ENCODE measurements at places on chromosomes 1 and 21.

DNA sequence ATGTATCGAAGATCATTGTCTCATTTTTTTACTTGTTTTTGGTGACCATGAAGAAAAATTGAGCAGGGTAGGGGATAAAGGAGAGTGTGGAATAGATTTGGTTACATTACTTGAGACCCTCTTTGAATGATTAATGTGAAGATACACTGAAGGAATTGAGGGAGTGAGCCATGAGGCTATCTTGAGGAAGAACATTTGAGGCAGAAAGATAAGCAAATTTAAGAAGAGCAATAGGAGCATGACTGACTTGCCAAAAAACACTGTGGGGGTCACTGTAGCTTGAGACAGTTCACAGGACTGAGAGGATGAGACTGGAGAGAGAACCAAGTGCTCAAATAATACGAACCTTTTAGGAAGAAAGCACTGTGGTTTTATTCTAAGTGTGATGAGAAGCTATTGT lies 43.1 kb upstream of the PTPRC start:
- DNase-seq, result no peak

DNA sequence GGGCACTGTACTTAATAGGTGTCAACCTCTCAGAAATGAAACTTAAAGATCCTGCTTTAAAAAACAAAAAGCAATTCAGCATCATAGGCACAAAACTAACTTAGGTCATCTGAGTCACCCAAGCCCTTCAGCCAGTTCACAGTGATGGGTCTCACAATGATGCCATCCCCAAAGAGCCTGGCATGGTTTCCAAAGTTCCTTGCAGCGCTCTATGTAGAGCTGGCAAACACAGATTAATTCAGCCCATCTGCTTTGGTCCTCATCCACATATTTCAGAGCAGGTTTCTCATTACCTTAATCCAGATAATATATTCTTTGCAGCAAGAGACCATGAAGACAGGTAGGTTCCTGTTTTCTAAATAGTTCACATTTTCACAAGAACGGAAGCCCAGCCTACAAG lies 14.6 kb upstream of the PLA2G2C start:
- DNase-seq, result no peak

DNA sequence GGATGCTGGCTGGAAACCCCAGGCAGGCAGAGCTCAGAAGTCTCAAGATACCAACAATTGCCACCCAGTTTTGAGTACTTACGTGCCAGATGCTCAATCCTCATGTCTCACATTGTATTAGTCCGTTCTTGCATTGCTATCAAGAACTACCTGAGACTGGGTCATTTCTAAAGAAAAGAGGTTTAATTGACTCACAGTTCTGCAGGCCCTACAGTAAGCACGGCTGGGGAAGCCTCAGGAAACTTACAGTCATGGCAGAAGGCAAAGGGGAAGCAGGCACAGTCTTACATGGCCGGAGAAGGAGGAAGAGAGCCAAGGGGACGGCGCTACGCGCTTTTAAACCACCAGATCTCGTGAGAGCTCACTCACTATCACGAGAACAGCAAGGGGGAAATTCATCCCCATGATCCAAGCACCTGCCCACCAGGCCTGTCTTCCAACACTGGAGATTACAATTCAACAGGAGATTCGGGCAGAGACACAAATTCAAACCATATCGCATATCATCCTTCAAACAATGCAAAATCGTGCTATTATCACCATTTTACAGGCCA lies 58.0 kb downstream of the KAZN start:
- no peak for DNase-seq

- no peak for DNase-seq
Measured at GRCh38 chr1:7008331-7008730, 223.1 kb downstream of the CAMTA1 start.

- no peak for DNase-seq
Measured at GRCh38 chr1:12005488-12006166, 13.7 kb upstream of the MIIP start.

DNA sequence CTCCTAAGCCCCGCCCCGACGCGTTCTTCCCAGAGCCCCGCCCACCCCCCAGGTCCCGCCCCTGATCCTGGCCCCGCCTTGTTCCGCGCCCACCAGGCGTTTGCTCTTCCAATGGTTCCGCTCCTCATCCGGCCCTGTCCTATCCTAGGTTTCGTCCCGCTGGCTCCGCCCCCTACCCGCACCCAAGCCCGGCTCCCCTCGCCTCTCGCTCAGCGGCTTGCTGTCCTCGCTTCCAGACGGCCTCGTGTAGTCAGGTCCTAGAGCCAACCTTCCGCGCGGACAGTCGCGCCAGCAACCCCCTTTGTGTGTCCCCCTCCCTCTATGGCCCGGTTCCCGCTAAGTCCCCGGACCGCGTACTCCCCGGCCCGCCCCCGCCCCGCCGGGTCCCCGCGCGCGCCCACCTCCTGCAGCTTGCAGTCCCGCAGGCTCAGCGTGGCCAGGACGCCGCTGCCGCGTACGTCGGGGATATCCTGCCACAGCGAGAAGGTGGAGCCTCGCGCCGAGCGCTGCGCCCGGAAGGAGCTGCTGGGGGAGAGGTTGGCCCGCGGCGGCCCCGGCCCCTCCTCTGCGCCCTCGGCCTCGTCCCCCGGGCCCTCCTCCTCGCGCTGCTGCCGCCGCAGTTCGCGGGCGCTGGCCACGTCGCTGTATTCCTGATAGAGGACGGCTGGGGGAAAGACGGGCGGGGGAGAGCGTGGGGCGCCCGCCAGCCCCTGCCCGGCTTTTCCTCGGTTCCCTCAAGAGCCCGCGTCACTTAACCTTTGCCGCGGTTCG lies 5.7 kb downstream of the ARHGEF19 start:
- DNase-seq, result peak; percentile 71

Data from esophagus squamous epithelium (tissue), 5 donors.